Bronchus fibroblast of lung (primary cell): ENCODE measurements at places on chromosomes 7 and 10. TPM values are rescaled to one million over a fixed set of nuclear protein-coding genes. Genes with fewer than 3 reads are reported as not detected.

Gene COL13A1
- 17.4 and 24.4 TPM in 2 replicates for total RNA-seq

Gene ACHE
- 0.34 TPM in 1 of 2 replicates, not detected in the other for total RNA-seq

Gene WIPF3
- total RNA-seq: under 0.01 TPM in 1 of 2 replicates, not detected in the other

Gene ZNF853
- total RNA-seq: 4.0 and 4.8 TPM in 2 replicates

Gene SCIN
- total RNA-seq: not detected in 2 replicates

Gene SLC26A5
- total RNA-seq: not detected in 2 replicates

Gene LBX1
- under 0.01 TPM in 1 of 2 replicates, not detected in the other for total RNA-seq

Gene POM121
- total RNA-seq: 7.9 TPM in 2 replicates
